ENCODE measurements at places on chromosomes 7 and 10. TPM values are rescaled to one million over a fixed set of nuclear protein-coding genes. Genes with fewer than 3 reads are reported as not detected.

DNA sequence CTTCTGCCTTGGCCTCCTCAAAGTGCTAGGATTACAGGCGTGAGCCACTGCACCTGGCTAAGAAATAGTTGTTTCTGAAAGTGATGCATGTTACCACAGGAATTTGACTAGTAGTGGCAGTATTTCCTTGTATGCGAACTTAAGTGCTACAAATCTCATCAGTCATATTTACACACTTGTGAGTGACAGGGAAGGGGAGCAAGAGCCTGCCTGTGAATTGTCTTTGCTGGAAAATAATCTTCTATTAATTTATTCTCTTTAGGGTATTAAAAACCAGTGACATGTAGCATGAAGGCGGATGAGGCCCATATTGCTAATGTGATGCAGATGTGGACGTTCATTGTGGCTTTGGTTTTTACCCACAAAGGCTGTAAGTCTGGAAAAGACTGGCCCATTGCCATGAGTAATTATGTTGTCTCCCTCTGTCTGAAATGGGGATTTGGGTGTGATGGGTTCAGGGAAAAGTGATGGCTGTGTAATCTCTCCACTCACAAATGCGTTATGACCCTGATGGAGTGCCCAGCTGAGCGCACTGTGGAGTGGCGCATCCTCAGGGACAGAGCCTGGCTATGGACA lies 97.6 kb downstream of the CCNY start:
- no peak for DNase-seq

GRCh38 chr7:85176197-85176596 lies 10.7 kb downstream of the SEMA3D start:
- DNase-seq: no peak

- no peak for DNase-seq
Measured at GRCh38 chr7:43465581-43466554, 117.0 kb upstream of the STK17A start.

TYW1 gene
- 17.1 TPM for total RNA-seq

ACHE gene
- total RNA-seq: 0.34 TPM

Data from activated naive CD8-positive, alpha-beta T cell treated with anti-CD3 and anti-CD28 coated beads, Interleukin-2, amount 10 ng/mL, durations not matched to agents 7 days and 5 days (primary cell).